ENCODE measurements at places on chromosomes 2 and 18. TPM values are rescaled to one million over a fixed set of nuclear protein-coding genes. Genes with fewer than 3 reads are reported as not detected.

Gene CDK5R2
- not detected for total RNA-seq

Gene TMEM182
- total RNA-seq, result 176 TPM

- DNase-seq, result no peak
These were observed 1101.2 kb downstream of the TSN start for GRCh38 chr2:122856696-122857095.

Gene C2orf72
- 0.07 TPM for total RNA-seq

- no peak for DNase-seq
These were observed 52.2 kb downstream of the CDK15 start for GRCh38 chr2:201858281-201859184.

DNA sequence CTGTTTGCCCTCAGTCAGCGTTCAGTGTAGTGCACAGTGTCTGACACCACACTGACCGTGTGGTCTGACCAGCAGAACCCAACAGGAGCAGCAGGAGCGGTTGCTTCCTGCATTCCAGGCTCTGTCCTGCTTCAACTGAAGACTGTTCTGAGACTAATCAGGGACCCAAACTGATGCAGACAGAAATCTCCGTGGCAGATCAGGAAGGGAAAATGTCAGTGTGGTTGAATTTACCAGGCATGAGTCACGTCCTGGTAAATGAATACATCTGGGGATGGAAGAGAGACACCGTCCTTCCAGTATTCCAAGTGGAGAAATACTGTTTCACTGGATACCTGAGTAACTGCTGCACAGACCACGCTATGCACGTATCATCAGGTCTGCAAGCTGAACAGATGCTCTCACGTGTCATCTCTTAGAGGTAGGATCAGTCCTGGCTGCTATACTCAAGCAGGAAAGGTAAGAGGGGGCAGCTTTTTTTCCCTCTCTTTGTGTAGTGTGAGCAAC lies 223.6 kb upstream of the EPAS1 start:
- no peak for DNase-seq

DNA sequence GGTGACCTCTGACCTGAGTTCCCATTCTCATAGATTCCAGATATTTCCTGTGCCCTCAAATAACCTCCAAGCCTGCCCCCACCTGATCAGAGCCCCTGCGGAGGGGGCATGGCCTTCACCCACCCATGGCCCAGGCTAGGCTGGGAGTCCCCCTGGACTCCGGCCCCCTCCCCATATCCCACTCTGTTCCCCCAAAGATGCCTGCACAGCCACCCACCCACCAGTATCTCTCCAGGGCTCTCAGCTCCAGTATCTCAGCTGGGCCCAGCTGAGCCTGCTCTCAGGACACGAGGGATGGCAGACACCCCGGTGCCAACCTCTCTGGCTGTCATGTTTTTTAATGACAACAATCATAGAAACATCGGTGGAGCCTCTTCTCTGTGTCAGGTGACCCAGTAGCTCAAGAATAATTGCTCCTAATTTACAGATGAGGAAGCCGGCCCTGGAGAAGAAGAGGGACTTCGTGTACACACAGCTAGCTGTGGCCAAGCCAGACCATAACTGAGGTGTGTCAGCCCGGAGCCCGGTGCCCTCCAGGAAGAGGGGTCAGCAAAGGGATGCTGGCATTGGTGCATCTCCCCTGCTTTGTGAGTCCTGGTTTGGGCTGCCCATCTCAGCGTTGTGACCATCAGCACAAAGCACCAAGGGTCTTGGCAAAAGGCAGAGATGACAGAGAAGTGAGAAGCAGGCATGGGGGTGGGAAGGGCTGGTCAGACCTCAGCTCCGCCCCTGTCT lies 84.4 kb downstream of the SDC1 start:
- no peak for DNase-seq

Gene PARD3B
- 6.5 TPM for total RNA-seq

Data from left ventricle myocardium superior (tissue), 1 donor.